ENCODE measurements at places on chromosomes 3 and 15. TPM values are rescaled to one million over a fixed set of nuclear protein-coding genes. Genes with fewer than 3 reads are reported as not detected.

The VPS13C gene
- 41.6 TPM for polyA plus RNA-seq

The MAP4 gene
- polyA plus RNA-seq = 285 TPM

DNA sequence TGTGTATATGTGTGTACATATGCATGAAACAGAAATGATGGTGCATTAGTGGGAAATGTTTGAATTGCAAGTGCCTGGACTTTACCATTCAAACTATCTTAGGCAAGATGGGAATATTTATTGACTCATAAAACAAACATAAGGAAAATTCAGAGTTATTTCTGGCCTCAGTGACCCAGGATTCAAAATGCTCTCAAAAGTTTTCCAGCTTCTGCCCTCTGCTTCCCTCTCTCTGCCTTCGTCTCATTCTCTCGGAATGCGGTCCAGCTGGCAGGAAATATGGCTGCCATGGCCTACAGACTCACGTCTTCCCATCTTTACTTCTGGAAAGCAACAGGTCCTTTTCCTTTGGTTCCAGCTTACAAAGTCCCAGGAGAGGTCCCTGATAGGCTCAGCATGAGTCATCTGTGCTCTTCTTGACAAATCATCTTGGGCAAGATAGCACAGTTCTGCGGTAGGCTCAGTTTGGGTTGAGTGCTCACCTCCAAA is 8.7 kb upstream of the ZNF774 start:
- DNase-seq = no peak

The LRRIQ4 gene
- polyA plus RNA-seq = 0.11 TPM

The FBXO22 gene
- 21.9 TPM for polyA plus RNA-seq

DNA sequence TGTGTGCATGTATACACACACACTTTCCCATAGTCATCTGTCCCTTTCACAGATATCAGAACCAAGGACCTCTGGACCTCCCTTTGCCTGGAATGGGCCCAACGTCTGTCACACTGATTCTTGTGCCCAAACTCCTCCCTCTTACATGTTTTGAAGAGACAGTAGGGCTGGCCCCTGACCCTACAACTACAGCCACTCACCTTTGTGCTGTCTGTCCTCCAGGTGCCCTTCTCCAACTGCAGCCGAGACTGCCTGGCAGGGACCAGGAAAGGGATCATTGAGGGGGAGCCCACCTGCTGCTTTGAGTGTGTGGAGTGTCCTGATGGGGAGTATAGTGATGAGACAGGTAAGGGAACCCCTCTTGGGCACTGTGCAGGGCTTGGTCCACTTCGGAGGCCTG is 43.2 kb upstream of the CSTA start:
- DNase-seq = no peak

- no peak for DNase-seq
Observed at GRCh38 chr3:139597947-139598346, 58.4 kb upstream of the RBP1 start.
